ENCODE measurements at places on chromosomes 4 and X.
A peak's percentile ranks its signal among the peaks of the same experiment; 100 is the strongest.

GRCh38 chr4:182216005-182216404 lies 27.2 kb upstream of the TENM3 start:
- no peak for DNase-seq

DNA sequence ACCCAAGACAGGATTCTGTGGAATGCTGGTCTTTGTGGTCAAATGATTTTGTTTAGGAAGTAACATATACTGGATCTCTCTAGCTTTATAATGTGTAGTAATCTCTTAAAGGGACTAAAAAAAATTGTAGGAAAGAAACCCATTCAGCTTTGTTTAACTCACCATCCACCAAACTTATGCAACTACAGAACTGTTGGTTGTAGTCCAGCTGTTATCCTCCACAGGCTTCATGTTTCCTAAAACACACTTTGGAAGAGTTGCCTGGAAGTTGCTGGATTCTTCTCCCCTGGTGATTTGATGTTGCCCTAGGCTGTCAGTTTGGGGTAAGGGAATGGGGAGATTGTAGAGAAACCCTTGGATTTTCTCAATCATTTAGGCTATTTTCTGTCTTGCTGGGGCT lies 89.3 kb downstream of the RLIM start:
- DNase-seq: no peak

GRCh38 chr4:3746701-3747580 lies 19.2 kb upstream of the ADRA2C start:
- no peak for DNase-seq

- DNase-seq: no peak
These were observed 95.2 kb downstream of the DCLK2 start for GRCh38 chr4:150173432-150173861.

DNA sequence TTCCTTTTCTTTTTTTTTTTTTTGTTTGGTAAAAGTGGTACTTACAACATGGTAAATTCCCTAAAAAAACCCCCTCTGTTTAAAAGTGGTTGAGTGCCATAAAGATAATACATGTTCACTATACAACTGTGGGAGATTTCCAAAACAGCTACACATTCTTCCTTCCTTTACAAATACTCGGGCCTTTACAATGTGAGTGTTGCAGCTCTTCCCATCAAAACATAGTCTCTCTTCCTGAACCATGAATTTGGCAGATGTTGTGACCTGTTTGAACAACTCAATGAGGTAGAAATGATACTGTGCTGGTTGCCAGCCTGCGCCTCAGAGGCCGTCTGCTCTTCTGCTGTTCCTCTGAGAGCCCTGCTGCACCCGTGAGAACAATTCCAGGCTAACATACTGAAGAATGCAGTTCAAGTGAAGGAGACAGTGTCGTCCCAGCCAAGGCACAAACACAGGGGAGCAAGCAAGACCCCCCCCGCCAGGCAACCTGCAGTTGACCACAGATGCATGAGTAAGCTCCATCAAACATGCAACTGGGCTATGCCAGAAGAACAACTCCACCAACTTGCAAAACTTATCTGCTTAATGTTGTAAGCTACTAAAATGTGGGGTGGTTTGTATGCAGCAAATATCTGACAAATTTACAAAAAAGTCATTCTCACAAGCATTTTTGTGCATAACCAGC lies 645.0 kb downstream of the PCDH7 start:
- no peak for DNase-seq

- DNase-seq: no peak
These were observed 15.0 kb upstream of the RAI2 start for GRCh38 chrX:17876135-17876534.

GRCh38 chr4:151665022-151665784 lies 95.6 kb downstream of the GATB start:
- DNase-seq: no peak

DNA sequence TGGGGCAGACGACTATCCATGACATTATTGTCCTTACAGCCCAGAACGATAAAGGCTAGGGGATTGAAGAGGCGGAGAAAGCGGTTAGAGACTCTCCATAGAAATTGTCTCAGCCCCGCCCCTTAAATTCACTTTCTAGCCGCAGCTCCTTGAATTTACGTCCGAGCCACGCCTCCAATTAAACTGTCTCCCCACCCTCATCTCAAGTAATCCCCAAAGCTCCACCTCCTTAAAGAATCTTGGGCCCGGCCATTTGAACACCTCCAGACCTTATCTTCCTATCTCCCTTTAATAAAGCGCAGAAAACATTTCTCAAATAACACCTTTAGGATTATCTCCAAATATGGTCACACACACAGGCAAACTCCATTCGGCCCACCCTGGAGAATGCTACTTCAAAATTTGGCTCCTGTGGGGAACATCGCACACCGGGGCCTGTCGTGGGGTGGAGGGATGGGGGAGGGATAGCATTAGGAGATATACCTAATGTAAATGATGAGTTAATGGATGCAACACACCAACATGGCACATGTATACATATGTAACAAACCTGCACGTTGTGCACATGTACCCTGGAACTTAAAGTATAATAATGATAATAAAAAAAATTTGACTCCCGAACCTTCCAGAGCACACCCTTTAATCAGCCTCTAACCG lies 7.2 kb upstream of the MAGIX start:
- DNase-seq: peak; percentile 50

GRCh38 chr4:171650543-171650942 lies 162.7 kb upstream of the GALNTL6 start:
- no peak for DNase-seq

GRCh38 chrX:42714981-42715700 lies 62.8 kb downstream of the PPP1R2C start:
- DNase-seq: peak; percentile 25

GRCh38 chr4:88106205-88106604 lies 52.2 kb downstream of the ABCG2 start:
- DNase-seq: no peak

- no peak for DNase-seq
These were observed 93.1 kb downstream of the NSUN7 start for GRCh38 chr4:40842725-40843423.

- DNase-seq: no peak
These were observed 1.3 kb upstream of the ZNF141 start for GRCh38 chr4:336099-336892.

GRCh38 chr4:80967346-80967745 lies 63.2 kb upstream of the BMP3 start:
- no peak for DNase-seq

DNA sequence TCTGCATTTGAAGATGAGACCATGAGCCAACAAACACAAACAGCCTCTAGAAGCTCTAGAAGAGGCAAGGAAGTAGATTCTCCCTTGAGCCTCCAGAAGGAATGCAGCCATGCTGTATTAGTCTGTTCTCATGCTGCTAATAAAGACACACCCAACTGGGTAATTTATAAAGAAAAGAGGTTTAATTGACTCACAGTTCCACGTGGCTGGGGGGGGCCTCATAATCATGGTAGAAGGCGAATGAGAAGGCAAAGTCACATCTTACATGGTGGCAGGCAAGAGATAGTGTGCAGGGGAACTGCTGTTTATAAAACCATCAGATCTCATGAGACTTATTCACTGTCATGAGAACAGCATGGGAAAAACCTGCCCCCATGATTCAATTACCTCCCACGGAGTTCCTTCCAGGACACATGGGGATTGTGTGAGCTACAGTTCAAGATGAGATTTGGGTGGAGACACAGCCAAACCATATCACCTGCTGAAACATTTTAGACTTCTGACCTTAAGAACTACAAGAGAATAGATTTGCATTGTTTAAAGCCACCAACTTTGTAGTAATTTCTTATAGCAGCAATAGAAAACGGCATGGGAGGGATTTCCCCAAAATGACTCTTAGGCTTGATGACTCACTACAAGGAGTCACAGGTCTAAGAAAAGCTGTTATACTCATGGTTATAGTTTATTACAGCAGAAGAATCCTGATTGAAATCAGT lies 284.4 kb upstream of the SFRP2 start:
- no peak for DNase-seq

- DNase-seq: no peak
These were observed 74.8 kb upstream of the BCOR start for GRCh38 chrX:40172401-40173142.

DNA sequence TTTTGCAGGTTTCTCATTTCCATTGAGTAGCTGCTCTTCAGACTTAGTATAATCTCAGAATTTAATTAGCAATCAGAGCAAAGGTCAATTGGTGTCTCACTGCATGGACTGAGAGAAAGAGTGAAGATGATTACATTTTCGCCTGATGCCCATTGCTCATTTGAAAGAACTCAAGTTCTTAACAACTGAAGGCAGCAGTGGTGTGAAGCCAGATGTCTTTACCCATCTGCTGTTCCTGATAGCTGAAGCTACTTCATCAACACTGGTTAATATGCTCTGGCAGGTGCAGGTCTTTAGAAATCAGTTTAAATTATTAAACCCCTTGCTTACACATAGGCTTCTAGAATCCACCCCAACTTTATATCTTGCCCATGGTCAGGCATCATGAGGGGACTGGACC lies 64.5 kb upstream of the FRAS1 start:
- DNase-seq: no peak

DNA sequence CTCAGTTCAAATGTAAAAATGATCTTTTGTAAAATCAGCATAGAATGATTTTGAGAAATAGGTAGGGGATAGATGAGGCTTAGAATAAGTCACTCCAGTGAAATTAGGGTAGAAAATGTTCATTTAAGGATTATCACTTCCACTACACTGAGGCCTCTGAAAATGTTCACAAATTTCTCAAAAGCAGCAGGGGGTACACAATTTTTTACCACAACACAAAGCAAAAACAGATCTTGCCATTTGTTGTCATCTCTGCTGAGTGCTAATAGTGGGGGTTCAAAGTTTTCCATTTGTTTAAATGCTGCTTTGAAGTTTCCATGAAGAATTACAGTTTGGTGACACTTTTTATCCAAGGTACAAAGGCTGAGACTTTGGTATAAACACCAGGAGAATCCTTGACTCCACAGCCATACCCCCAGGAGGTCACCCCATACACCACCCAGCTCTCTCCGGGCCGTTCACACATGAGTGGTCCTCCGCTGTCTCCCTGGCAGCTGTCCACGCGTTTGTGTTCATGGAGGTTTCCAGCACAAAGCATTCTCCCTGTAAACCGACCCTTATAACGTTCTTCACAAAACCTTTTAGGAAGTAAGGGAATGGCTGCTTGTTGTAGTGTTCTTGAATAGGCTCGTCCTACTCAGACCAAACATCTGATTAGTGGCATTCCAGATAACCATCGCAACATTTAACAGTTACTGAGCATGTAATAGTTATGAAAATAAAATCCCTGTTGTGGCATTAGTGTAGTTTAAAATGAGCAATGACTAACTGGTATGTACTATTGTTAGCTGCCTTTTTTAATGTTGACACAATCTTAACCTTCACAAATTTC lies 71.0 kb downstream of the PRSS12 start:
- no peak for DNase-seq

DNA sequence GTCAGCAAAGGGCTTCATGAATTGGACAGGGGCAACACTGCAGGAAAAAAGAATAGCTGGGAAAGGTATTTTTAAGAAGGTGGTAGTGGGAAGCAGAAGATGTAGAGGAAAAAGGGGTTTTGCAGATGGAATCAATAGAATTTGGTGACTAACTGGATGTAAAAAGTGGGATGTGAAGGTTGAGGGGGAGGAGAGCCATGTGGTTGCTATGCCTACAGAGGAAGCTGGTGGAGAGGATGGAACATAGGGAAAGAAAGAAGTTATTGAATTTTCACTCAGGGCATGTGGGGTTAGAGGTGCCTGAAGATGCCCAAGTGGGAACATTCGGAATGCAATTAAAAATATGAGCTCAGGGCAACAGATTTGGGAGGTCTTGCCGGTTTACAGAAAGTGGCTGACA lies 33.0 kb downstream of the REELD1 start:
- no peak for DNase-seq

DNA sequence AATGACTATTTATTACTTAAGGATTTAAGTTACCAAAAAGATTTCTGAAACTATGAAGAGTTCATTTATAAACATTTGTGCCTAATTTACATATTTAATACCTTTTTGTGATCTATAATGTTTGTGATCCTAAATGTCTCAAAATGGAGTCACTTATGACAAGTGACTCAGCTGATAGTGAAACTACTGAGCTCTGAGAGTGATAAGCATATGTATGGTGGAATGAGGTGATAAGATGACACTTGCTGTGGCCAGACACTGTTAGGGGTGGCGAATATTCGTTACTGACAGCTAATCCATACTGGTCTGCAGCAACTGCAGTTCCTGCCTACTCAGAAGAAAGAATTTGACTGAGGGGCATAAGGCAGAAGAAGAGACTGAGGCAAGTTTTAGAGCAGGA lies 5.5 kb upstream of the NXF3 start:
- DNase-seq: no peak

DNA sequence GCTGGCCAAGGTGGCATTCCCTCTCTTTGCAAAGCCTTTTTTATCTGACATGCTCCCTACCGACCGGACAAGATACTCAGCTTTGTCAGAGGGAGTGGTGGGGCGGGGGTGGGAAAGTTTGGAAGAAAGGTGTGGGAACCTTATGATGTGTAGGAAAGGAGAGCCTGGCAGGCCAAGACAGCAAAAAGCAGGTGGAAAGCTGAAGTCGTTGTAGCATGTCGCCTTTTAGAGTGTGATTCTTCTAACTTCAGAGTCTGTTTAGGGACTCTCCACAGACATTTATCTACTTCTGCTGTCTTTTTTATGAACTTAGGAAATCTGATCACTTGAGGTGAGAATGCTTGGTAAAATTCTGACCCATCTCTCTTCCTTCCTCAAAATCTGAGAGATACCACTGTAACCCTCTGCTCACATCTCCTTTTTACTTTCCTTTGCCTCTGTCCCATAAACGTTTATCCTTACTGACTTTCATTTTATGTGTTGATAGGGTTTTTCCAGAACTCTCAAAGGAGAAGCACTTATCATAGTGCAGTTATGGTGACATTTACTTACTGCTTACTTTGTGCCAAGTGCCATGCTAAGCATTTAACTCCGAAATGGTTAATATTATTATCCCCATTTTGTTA lies 8.2 kb upstream of the RUFY3 start:
- DNase-seq: no peak

DNA sequence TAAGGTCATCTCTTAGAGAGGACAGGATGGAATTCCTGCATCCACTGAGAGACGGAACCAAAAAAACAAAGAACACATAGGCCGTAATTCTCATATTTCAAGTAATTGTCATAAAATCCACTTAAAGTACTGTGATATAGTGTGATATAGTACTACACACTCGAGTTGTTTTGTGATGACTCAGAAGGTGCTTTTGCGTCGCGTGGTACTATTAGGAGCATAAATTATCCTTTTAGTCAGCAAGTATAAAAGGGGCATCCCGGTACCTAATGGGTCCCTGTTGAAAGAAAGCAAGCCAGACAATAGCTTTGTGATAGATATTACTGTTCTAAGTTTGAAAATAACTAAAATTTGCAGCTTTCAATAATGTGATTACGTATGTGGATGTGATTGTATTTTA lies 55.3 kb downstream of the GPR143 start:
- DNase-seq: no peak

- no peak for DNase-seq
These were observed 393.2 kb upstream of the HS3ST1 start for GRCh38 chr4:11821772-11822430.

- DNase-seq: no peak
These were observed 308.2 kb downstream of the FRMPD4 start for GRCh38 chrX:12446342-12447075.

Data from activated CD4-positive, alpha-beta memory T cell treated with anti-CD3 and anti-CD28 coated beads, Interleukin-2, amount 10 ng/mL, durations not matched to agents 7 days and 5 days (primary cell).